HT-29 (cell line): ENCODE measurements at places on chromosomes 3 and 15. TPM values are rescaled to one million over a fixed set of nuclear protein-coding genes. Genes with fewer than 3 reads are reported as not detected.

Gene WNT7A
- not detected in 2 replicates for total RNA-seq

Gene IQCF6
- total RNA-seq: not detected in 2 replicates

Gene RPP14
- 6.5 and 8.1 TPM in 2 replicates for total RNA-seq

Gene INKA1
- 0.15 TPM in 1 of 2 replicates, not detected in the other for total RNA-seq

Gene NT5DC2
- total RNA-seq: 119 and 120 TPM in 2 replicates

Gene POMGNT2
- total RNA-seq: 17.2 and 18.0 TPM in 2 replicates

Gene MINAR1
- 0.25 and 0.42 TPM in 2 replicates for total RNA-seq

Gene TMC3
- not detected in 2 replicates for total RNA-seq

Gene RPUSD2
- 26.7 and 38.7 TPM in 2 replicates for total RNA-seq

Gene CD80
- total RNA-seq: not detected in 2 replicates

Gene LRRC15
- not detected in 2 replicates for total RNA-seq

Gene GUCA1C
- not detected in 2 replicates for total RNA-seq

Gene SCAANT1
- total RNA-seq: not detected in 2 replicates

Gene FBLN2
- 0.33 and 0.55 TPM in 2 replicates for total RNA-seq

Gene SLC22A13
- 0.25 and 0.26 TPM in 2 replicates for total RNA-seq

Gene SLC7A14
- not detected in 2 replicates for total RNA-seq

Gene ROPN1B
- 0.69 and 1.5 TPM in 2 replicates for total RNA-seq

Gene CAMK2N2
- total RNA-seq: 0.13 TPM in 1 of 2 replicates, not detected in the other

Gene GOLGA6L4
- 0.48 TPM in 1 of 2 replicates, not detected in the other for total RNA-seq

Gene CMTM8
- total RNA-seq: 8.6 and 9.0 TPM in 2 replicates

Gene RTF1
- 13.4 and 21.0 TPM in 2 replicates for total RNA-seq
